Occipital lobe (tissue), 3 donors: ENCODE measurements at places on chromosomes 7 and 10. TPM values are rescaled to one million over a fixed set of nuclear protein-coding genes. Genes with fewer than 3 reads are reported as not detected.

- no peak for DNase-seq
Observed at GRCh38 chr7:121618182-121618581, 222.1 kb upstream of the FAM3C start.

DNA sequence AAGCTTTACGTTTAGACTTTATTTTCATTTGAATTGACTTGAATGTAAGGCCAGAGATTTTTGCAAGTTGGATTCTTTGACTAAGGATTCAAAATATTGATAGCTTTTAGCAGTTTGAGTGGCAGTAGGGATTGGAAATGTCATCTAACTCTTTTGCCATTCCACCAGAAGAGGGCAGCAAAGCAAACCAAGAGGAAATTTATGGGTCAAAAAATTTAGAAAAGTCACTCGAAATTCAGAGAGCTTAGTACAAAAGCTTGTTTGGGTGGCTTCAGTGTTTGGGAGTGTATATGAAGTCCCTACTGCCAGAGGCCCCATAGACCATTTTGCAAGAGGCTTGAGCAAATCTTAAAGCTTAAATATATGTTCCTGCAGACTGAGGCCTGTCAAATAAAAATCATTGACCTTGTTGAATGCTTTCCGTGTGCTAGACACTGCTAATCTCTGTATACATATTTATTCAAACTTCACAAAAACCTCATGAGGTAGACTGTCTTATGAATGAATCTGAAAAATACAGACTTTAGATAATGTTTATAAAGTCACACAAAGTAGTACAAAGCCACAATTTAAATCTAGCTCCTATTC lies 44.6 kb upstream of the RSBN1L start:
- no peak for DNase-seq

DNA sequence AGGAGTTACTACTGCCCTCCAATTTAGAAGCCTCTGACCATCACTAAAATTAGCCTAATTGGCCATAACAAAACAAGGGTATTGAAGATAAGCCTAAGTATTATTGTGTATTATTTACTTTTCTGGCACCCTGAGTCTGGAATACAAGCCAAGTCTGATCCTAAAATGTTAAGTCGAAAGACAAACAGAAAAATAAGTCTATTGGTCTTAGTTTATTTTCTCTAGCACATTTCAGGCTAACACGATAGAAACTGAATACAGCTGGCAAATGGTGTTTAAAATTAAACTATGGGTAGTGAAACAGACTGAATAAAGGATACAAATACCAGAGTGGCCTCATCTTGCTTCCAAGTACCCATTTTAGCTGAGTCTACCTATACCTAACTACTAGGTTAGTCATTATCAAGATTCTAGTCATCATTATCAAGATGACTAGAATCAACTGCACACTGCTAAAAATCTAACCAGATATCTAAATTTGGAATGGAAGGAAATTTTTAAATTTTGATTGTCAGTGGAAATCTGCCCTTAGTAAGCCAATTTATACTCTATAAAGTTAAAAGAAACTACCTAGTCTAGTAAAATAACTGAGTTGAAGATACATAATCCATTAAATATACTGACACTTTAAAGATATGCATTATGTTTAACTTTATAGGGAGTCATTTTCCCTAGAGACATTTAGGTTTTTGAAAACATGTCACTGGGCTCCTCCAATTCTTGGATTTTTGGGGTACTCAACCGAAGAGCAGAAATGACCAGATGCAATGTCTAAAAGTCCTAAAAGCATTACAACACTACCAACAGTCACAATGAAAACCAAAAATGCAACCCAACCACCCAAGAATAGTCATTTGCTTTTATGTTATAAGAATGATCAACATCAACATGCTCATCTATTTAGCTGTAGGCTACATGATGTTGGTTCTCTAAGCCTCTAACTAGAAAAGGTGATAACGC lies 80.9 kb downstream of the NT5C2 start:
- no peak for DNase-seq

VSTM4 gene
- 2.3 TPM for total RNA-seq
